ENCODE measurements at places on chromosomes 2 and 18.

DNA sequence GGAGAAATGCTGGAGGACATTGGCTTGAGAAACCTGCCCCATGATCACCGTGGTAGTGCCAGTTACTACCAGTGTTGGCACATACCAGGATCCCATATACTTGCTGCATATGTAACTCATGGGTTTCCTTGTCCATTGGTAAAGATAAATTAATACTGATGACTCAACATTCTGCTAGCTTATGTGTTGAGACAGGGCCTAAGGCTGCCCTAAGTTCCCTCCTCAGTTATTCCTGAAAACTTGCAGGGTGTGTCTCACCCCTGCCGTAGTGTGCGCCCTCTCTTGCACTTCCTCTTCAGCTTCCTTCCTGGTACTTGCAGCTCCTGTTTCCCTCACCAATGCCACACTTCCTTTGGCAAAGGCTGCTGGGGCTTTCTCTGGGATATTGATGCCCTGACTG is 4.3 kb upstream of the INO80C start:
- DNase-seq, result no peak

DNA sequence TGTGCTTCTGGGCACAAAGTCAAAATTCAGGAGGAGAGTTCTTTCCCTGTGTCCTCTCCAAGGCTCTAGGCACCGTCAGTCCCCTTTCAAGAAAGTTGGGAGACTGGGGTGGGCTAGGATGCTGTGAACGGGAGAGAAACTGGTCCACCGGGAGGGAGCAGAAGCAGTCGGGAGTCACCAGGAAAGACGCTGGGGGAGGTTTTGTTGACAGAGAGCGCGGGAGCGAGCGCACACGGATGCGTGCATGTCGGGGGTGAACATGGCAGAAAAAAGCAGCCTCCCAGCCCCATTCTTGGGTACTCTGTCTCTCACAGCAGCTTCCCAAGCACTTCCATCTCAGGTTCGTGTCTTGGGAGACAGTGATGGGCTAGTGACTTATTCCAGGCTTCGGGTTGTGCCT is 97.1 kb upstream of the PXDN start:
- DNase-seq, result no peak

GRCh38 chr2:176089843-176090395 is 2.6 kb upstream of the HOXD13 start:
- DNase-seq, result no peak

DNA sequence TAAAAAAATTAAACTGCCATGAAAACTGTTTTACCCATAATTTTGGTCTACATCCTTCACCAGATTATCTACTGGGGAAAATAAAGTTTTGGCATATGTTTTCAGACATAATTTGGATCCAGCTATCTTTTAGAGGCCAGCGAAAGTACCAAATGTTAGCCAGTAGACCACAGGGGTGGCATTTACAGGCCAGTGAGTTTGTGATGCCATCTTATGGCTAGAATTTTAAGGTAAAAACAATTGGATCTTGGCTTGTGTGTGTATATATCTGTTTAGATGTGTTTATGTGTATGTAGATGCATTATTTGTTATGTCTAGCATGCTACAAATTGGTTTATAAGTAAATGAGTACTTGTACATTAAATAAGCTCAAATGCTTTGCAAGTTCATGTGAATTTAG is 322.6 kb downstream of the ASXL3 start:
- DNase-seq, result no peak

GRCh38 chr2:12141618-12142258 is 395.3 kb downstream of the LPIN1 start:
- DNase-seq, result no peak

DNA sequence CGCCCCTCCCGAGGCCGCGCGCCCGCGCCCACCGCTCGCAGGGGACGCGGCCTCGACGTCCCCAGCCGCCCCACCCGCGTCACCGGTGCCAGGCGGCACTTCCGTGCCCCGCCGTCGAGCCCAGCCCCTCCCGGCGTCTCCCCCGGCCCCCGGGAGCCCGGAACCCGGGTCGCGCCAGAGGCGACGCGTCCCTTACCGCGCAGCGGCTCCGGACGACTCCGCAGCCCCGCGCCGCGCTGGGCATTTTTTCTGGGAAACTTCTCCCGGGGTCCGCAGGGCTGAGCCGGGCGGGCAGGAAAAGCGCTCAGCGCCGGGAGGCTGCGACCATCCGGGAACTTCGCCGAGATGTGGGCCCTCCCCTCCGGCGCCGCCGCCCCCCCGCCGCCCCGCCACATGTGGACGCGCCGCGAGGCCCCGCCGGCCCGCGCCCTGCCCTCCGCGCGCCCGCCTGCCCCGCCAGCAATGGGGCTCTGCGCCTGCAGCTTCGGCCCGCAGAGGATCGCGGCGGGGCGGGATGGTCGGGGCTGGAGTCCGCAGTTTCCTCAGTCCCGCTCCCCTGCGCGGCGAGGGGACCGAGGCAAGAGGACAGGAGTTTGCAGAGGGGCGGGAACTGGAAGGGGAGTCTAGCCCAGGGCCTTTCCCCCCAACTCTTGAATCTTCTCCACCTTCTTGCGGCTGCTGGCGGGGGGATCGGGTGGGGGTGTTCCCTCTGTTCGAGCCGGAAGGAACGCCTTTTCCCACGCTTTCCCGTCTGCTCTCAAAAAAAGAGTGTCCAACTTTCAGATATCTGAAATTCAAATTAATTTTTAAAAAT is 81.5 kb downstream of the CHRNA1 start:
- peak; percentile 6 for DNase-seq

GRCh38 chr2:184261331-184261730 is 337.0 kb upstream of the ZNF804A start:
- no peak for DNase-seq

- no peak for DNase-seq
Observed at GRCh38 chr18:59114160-59114559, 25.5 kb upstream of the SEC11C start.

GRCh38 chr2:19351499-19351898 is 6.9 kb downstream of the OSR1 start:
- no peak for DNase-seq

GRCh38 chr2:152132306-152132705 is 33.5 kb upstream of the CACNB4 start:
- DNase-seq, result no peak

DNA sequence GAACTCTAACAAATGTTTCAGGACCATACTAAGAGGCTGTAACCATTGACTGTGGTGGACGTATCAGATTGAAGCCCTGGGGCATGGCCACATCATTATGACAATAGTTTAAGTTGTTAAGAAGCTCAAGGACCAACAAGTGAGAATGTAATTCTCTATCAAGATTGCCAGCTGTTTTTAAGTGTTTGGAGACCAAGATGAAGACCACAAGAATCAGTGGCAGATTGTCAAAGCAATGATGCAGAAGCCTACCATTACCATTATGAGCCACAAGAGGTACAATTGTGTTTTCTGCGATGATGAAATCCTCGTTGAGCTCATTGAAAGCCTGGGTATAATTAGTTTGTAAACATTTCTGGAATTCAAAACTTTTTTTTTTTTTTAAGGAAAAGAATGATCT is 261.1 kb upstream of the ZEB2 start:
- DNase-seq, result no peak

DNA sequence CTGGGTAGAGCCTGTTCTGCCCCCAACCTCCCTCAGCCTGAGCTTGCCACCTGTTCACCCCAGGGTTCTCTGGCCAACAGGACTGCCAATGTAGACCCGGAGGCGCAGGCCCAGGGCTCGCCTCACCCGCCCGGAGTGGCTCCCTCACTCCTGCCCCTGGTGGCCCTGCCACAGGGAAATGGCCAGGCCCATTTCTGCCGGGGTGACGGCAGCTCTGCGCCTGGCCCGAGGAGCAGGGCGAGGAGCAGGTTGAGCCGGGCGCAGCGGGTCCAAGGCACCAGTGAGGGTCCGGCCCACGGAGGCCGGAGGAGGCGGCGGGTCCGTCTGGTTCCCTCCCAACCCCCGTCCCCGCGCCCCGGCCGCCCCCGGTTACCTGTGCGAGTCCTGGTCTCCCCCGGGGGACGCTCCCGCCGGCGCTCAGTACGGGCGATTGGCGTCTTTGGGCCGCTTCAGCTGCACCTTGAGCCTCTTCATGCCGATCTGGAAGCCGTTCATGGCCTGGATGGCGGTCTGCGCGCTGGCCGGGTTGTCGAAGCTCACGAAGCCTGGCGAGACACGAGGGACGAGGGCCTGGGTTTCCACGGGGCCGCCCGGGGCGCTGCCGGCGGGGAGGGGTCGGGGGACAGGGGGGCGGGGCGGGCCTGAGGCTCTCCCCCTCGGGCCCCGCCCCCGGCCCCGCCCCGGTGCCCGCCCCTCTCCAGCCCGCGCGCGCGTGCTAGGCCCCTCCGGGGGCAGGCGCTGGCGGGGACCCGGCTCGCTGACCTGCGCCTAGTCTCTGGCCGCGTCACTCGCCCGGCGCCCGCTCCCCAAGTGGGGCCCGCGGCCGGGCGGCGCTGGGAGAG is 312.0 kb downstream of the CELF4 start:
- peak; percentile 51 for DNase-seq

GRCh38 chr2:191158193-191158592 is 7.4 kb upstream of the STAT4 start:
- DNase-seq, result no peak

DNA sequence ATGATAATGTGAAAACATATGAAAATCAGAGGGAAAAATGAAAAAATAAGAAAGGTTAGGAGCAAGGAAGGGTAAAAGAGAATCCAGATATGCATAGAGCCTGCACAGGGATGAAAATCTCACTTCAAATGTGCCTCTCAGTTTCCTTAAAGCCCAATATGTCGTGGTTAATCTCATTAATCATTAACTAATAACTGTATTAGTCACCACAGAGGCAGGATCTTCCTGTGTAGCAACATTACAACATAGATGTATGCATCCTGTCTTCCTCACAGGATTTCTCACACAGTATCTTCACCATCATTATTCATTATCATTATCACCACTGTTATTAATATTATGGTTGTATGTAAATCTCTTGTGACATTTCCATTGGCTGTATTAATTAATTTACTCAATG is 361.2 kb upstream of the SOX11 start:
- no peak for DNase-seq

- DNase-seq, result no peak
Observed at GRCh38 chr2:53668624-53669026, 99.0 kb upstream of the CHAC2 start.

- no peak for DNase-seq
Observed at GRCh38 chr2:155525199-155525598, 807.3 kb downstream of the NR4A2 start.

GRCh38 chr2:166573391-166573790 is 79.3 kb upstream of the SCN7A start:
- no peak for DNase-seq

GRCh38 chr2:143679617-143680016 is 550.4 kb downstream of the ARHGAP15 start:
- peak; percentile 5 for DNase-seq

Measured in NCI-H2029 (cell line).